Lung (tissue), 17 donors: ENCODE measurements at places on chromosomes 1 and 21.

DNA sequence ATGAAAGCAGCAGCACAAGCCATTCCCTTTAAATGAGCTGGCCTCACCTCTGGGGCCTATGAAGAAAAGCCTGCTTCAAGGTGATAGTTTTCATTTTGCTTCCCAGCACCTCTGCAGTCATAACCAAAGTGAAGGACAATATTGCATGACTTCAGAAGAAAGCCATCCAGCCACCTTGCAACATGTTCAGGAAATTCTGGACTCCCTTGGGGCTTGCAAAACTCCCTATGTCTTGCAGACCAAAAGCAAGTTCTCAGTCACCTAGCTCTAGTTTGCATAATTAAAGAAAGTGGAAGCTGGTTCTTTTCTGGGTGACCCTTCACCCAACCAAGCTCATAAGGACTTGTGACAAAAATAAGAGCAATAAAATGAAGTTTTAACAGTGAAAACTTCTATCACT is 87.6 kb downstream of the GFI1 start:
- DNase-seq = no peak

GRCh38 chr1:43729816-43730463 is 22.6 kb downstream of the ST3GAL3 start:
- no peak for DNase-seq

GRCh38 chr21:31786164-31786920 is 54.4 kb upstream of the SCAF4 start:
- no peak for DNase-seq

- no peak for DNase-seq
These were observed 275.2 kb downstream of the KAZN start for GRCh38 chr1:14873677-14874076.

GRCh38 chr1:156862997-156863599 is 2.4 kb downstream of the NTRK1 start:
- no peak for DNase-seq

- peak; percentile 70 for DNase-seq
These were observed 39.5 kb downstream of the TOR3A start for GRCh38 chr1:179121159-179121938.

DNA sequence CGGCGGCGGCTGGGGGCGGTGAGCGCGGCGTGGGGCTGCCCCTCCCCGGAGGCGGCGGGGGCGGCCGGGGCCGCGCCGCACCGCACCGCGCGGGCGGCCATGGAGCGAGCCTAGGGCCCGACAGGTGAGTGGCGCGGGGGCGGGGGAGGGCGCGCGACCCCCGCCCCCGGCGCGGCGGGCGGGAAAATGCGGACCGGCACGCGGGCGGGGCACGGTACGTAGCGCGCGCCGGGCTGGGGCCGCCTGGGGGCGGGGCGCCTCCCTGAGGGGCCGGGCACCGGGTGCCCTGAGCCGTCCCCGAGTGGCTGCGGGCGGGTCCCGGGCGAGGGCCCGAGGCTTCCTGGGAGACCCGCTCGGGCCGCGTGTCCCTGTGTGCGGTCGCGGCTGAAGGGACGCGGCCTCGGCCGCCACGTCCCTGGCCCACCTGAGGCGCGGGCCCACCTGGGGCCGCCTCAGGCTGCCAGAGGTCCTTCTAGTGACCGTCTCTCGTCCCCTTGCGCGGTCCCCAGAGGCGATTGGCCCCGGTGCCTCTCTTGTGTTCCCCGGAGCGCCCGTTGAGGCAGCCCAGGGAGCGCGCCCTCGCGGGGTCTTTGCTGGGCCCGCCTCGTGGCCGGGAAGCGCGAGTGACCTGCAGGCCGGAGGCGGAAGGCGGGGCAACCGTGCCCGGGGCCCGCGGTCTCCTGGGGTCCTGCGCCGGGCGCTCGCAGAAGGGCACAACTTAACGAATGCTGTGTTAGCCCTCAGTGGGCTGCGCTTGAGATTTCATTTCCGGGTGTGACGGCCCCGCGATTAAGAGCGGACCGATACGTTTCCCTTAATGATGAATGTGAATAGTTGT is 500 bp downstream of the FAM20B start:
- peak; percentile 82 for DNase-seq
